ENCODE measurements at places on chromosomes 6 and 20.

GRCh38 chr20:23294166-23294565 is 56.4 kb upstream of the NXT1 start:
- DNase-seq = no peak

- DNase-seq = no peak
Measured at GRCh38 chr6:111748231-111748647, 125.0 kb downstream of the FYN start.

- DNase-seq = no peak
Measured at GRCh38 chr6:45736134-45736533, 279.5 kb downstream of the CLIC5 start.

DNA sequence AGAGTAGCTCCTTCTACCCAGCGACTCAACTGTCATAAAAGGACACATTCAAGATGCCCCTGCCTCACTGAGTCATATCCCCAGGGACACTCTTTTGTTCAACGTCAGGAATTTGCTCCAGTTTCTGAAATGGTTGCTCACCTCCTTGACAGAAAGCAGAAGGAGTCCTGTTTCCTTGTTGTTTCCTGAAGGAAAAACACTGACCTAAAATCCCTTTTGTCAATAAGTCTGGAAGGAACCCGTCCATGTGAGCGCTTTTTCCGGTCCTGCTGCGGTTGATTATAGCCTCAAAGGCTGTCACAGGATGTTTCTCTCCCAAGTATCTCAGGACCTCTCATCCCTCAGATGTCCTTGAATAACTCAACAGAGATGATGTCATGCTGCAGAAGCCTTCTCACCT is 113.6 kb upstream of the PLEKHG1 start:
- DNase-seq = no peak

DNA sequence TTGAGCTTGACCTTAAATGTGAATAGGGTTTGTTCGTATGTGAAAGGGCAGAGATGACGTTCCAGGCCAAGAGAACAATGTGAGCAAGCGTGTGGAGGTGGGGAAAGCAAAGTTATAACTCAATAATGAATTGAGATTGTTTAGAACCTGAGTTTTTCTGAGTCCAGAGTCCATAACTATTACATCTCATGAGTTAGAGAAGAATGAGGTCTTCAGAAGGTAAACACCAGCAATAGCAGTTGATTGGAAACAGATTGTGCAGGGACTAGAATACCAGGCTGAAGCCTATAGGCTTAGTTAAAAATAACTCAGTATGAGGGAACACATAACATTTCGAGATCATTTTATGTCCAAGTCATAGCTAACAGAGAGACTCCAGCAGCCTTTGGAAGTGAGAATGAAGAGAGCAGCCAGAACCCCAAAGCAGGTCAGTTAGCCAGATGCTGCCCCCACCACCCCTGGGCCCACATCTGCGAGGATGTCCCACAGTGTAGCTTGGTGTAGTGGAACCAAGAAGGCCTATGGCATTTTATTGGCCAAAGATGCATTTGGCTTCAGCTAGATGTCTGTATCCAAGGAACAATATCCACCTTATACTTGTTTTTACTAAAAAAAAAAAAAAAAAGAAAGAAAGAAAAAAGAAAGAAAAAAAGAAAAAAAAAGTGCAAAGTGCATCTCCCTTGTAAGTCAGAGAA is 121.7 kb downstream of the TNFRSF21 start:
- no peak for DNase-seq

GRCh38 chr6:167210375-167211294 is 52.9 kb upstream of the GPR31 start:
- peak; percentile 81 for DNase-seq

GRCh38 chr6:92559611-92560010 is 859.7 kb downstream of the EPHA7 start:
- no peak for DNase-seq

DNA sequence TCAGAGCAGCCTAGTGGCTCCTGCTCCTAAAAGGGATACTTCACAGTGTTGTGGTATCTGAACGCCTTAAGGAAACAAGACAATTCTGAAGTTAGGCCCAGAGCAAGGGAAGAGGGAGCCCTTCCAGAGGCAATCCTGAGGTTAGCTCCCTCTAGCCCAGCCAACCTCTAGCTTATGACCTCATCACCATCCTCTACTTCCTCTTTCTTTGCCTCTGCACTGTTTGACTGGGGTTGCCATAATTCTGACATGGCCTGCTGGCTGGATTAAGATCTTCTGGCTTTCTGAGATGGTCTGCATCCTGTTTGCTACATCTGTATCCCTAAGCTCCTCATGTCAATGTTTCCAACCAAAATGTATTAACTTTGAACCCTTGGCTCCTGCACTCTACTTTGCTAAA is 23.3 kb upstream of the BMP2 start:
- no peak for DNase-seq

GRCh38 chr20:9877932-9878495 is 39.1 kb upstream of the PAK5 start:
- DNase-seq = no peak

- peak; percentile 79 for DNase-seq
Measured at GRCh38 chr6:142821860-142822259, 123.1 kb downstream of the HIVEP2 start.

- DNase-seq = no peak
Measured at GRCh38 chr6:134347885-134348805, 30.2 kb upstream of the SGK1 start.

GRCh38 chr6:18186540-18187250 is 31.5 kb downstream of the KDM1B start:
- no peak for DNase-seq

GRCh38 chr6:54519161-54519560 is 210.9 kb downstream of the TINAG start:
- DNase-seq = no peak

DNA sequence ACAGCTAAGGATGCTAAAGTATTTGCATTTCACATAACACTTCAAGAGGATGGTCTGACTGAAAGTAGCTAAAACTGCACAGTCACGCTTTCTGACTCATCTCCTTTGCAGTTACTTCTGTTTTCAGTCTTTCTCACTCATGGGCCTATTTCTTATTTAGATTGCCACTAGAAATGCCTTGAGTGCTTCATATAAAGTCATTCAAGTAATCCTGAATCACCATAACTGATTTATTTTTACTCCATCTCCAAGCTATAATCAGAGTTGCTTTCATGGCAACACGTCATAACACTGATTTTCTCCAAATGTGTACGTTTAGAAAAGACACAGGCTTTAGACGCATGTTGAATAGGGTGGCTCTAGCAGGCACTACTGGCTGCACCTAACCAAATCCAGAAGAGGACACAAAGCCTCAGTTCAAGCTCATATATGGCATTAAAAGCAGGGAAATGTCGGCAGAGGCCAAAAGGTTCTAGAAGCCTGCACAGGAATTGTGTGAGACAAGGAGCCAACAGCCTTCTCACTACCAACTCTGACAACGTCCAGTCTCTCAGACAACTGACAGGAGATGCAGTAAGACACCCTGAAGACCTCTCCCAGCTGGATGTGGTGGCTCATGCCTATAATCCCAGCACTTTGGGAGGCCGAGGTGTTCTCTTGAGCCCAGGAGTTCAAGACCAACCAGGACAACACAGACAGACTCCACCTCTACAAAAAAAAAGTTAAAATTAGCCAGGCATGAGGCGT is 64.1 kb upstream of the BEND6 start:
- DNase-seq = no peak

GRCh38 chr6:70884074-70884983 is 72.5 kb downstream of the B3GAT2 start:
- DNase-seq = no peak

- DNase-seq = no peak
Measured at GRCh38 chr6:99165838-99166237, 183.6 kb downstream of the FAXC start.

Data from LNCaP clone FGC (cell line).